ENCODE measurements at places on chromosomes 2 and 18. TPM values are rescaled to one million over a fixed set of nuclear protein-coding genes. Genes with fewer than 3 reads are reported as not detected.

ZNF521 gene
- 67.1 TPM for total RNA-seq

PROKR1 gene
- 1.8 TPM for total RNA-seq

ANTXR1 gene
- total RNA-seq = 24.7 TPM

ELOA2 gene
- total RNA-seq = not detected

NOSTRIN gene
- 6.0 TPM for total RNA-seq

CRACDL gene
- 3.7 TPM for total RNA-seq

POTEI gene
- 1.2 TPM for total RNA-seq

PIAS2 gene
- 69.4 TPM for total RNA-seq

SPP2 gene
- not detected for total RNA-seq

TUBB8B gene
- total RNA-seq = 0.69 TPM

GALM gene
- total RNA-seq = 5.5 TPM

Data from diencephalon (tissue), 1 donor.